Vagina (tissue), 2 donors: ENCODE measurements at places on chromosomes 2 and 18. TPM values are rescaled to one million over a fixed set of nuclear protein-coding genes. Genes with fewer than 3 reads are reported as not detected.

DNA sequence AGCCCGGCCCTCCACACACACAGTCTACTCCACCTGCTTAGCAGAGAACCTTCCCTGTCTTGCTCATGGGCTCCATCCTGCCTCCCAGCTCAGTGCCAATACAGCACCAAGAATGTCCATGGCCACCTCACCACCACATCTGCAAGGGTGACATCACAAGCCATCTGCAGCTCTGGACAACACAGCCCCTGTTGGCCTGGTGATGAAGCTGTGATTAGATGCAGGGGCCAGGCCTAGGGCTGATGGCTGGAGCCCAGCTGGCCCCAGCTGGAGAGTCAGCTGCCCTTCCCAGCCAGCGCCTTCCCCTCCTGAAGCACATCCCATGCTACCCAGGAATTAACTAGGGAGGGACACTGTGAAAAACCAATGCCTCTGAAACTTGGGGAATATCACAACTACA, 91.1 kb downstream of the TTC32 start:
- peak; percentile 76 for DNase-seq

- no peak for DNase-seq
Observed at GRCh38 chr2:86671337-86671981, 47.8 kb upstream of the RNF103 start.

DNA sequence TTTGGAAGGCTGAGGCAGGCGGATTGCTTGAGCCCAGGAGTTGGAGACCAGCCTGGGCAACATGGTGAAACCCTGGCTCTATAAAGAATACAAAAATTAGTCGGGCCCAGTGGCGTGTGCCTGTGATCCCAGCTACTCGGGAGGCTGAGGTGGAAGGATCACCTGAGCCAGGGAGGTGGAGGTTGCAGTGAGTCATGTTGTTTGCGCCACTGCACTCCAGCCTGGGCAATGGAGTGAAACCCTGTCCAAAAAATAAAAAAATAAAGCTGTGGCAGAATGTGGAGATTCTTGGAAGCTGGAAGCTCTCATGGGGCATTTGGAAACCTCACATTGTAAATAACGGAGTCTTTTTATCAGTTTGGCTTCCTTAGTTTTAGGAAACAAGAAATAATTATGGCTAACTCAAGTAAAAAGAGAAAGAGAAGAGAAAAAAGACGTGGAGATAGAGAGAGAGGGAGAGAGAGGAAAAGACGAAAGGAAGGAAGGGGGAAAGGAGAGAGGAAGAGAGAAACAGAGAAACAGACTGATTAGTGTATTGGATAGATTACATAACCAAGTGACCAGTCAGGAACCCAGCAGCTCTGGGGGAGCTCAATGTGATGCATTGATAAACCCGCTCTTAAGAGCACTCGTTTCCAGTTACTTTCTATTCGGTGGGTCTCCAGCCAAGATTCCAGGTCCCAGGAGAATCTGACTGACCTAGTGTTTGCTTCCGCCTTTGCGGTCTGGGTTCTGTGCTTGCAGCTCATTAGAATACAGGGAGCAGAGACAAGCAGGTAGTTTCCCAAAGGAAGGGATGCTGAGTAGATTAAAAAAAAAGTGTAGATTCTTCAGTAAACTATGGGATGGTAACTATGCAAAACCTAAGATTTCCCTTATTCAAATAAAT, 1.1 kb upstream of the SPAST start:
- DNase-seq: no peak

DNA sequence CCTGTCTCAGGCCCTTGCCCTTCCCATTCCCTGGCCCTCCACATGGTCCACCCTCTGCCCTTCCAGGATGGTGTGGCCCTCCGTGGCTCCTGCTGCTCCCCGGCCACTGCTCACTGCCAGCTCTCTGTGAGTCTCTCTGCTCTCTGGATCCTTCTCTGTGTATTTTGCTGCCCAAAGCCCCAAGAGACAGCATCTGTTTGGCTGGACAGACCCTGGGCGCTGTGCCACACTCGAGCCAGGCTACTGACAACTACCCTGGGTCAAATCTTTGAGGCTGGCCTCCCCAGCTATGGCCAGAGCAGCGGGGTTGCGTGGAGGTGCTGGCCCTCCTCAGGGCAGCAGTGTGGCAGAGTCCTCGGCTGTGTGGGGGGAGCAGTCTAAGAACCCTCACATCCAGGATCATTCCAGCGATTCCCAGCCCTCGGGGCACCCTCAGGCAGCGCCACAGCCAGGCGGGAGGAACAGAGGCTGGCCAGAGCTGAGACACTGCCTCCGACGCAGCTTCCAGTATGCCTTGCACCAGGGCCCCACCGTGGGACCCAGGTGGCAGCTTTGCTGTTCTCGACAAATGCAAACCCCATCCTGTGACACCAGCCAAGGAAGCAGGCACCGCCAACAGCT, 139.4 kb upstream of the GLI2 start:
- no peak for DNase-seq

Gene WNT6
- 2.0 TPM for total RNA-seq

Gene DQX1
- total RNA-seq: 9.6 TPM

DNA sequence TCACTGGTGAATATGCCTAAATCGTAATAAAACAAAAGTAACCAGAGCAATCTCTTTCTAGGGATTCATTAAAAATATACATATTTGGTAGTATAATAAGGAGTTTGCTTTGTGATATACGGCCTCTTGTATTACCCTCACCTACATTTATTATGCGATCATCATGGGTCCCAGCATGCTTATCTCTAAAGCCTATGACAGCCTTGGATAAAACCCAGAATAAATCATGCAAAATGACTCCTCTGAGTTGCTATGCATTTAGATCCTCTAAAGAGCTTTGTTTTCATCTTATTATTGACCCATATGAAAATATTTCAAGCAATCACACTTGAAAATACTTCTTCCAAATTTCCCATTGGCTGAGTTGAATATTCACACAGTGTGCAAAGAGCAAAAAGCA, 432.3 kb downstream of the SUCLG1 start:
- DNase-seq: no peak

DNA sequence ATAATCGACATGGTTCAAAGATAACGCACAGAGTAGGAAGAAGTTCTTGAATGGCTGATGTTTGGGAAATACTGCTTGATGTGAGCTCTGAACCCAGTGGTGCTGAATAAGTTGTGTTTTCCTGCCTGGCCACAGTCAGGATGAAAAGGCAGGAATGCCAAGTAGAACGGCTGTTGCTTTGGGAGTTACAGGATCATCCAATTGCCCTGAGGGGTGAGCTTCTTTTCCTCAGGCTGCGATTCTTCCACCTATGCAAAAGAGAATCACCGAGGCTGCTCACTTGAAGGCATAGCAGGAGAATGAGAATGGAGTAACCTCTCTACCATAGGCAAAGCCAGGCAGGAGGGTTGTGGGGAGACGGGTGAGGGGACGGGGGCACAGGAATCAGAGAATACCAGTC, 14.4 kb upstream of the IGFBP2 start:
- no peak for DNase-seq

DNA sequence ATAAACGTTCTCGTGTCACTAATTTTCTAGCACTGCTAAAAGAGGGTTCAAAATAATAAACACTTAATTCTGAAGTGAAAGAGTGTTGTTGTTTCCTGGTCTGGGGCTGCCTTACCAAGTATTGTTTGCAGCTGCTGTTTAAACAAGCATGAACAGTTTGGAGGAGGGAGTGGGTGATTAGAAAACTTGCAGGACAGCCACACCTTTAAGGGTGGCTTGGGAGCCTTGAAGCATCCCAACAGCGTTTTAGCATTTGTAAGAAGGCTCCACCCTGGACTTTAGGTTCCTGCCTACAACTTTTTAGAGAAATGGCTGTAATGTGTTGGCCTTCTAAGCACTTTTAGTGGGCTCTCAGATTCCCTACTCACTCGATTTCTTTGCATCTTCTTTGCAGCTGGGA, 371.6 kb downstream of the TGIF1 start:
- DNase-seq: no peak

Gene STK36
- total RNA-seq: 59.9 TPM

DNA sequence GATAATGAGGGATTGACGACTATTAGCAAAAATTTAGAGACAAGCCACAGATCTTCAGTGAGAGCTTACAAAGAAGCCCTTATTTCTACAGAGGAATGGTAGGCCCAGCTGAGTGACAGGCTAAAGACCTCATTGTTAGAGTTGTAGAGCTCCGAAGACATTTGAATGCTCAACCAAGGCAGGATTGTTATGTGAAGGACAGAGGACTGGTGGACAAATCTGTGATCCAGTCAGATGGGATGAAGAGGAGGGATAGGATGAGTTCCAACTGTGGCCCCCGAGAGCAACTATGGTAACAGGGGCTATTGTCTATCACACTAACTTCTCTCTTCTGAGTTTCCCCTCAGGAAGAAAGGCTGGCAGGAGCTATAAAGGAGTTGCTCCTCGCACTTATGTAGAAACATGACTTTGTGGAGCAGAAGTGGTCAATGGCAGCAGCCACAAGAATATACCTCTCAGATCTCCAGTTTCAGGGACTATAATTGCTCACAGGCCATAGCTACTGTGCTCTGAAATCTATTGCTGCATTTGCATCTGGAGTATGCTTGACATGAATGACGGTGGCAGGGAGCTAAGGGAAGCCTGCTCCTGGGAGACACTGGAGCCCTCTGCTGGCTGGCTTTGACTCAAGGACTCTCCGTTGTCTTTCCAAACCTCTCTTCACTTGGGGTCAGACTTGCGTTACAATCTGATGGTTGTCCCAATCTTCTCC, 50.3 kb upstream of the GREB1L start:
- no peak for DNase-seq

DNA sequence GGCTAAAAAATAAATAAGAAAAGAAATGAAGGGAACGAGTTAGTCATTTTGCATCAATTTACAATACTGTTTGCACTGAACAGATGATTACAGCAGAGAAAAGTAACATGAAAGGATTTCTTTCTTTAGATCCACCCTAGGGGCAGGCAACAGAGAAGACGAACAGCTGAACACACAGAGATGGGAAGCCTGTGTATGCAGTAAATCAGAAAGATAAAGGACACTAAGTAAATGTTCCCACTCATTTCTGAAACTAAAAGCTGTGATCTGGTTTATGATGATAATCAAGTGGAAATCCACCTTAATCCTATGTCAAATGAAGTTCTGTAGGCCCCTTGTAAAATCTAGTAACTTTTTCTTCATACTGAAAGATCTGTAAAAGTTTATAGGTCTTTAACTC, 54.2 kb downstream of the AKAIN1 start:
- no peak for DNase-seq

Gene C2orf78
- total RNA-seq: not detected

DNA sequence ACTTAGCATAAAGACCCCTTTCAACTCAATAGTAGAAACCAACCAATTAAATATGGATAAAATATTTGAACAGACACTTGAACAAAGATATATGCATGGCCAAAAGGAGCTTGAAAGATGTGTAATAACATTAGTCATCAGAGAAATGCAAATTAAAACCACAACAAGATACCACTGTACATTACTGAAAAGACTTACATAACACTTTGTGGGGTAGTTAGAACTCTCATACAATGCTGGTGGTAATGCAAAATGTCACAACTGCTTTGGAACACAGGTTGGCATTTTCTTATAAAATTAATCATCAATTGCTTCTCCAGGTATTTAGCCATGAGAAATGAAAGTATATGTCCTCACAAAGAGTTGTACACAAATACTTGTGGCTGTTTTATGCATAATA, 60.7 kb downstream of the TTC27 start:
- no peak for DNase-seq

DNA sequence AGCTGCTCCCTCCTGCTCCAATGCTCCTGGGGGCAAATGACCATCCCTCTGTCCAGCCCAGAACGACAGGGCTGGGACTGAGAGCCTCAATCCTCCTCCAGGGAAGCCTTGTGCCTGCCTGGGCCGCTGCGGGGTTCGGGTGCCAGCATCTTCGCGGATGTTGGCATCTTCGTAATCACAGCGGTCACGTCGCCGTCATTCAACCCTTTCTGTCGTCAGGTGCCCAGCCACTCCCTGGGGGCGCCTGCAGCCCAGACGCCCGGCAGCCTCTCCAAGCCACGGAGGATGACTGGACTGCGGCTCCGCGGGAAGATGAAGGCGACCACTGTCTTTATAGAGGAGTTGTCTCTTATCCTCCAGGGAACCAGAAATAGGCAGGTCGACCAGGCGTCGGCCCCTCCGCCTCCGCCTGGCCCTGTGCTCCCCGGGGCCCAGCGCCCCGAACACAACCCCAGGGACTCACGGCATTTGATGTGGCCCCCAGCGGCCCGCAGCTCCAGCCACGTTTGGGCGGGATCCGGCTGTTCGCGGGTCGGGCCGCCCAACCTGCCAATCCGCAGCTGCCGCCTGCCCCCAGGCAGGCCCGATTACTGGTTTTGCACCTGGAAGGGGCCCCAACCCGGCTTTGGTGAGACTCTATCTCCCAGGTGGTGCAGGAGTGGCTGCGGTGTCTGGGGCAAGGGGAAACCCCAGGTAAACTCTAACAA, 113.9 kb downstream of the THNSL2 start:
- no peak for DNase-seq
